Activated T-helper 1 cell treated with anti-CD3 and anti-CD28 coated beads, Interleukin-12 subunit alpha, Interleukin-12 subunit beta, Interleukin-2, Interleukin-4 antibody, amounts not matched to agents 30 ng/mL and 10 ng/mL and 1 ng/mL, durations not matched to agents 14 hours and 24 hours and 36 hours (primary cell): ENCODE measurements at places on chromosomes 16 and 17. TPM values are rescaled to one million over a fixed set of nuclear protein-coding genes. Genes with fewer than 3 reads are reported as not detected.
A peak's percentile ranks its signal among the peaks of the same experiment; 100 is the strongest.

DNA sequence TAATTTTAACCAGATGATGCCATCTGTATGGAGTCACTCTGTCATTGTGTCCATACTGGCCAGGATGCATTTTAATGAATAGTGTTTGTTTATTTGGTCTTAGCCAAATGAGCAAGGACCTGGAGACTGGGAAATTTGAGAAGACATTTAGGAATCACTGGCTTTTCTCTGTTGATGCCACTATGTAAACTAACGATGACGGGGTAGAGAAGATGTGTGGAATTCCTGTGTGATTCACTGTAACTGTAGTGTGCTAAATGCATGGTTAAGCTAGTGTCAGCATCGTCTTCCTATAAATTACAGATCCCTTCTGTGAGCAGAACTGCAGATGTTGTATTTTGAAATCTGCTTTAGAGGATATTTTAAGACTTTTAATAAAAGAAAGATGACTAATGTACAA lies 66.6 kb downstream of the NOS2 start:
- H3K4me1 ChIP-seq: no peaks in the 10 kb centered on the region
- H3K27me3 ChIP-seq: peaks cover 31% of the 10 kb centered on the region
- no peak overlapping the region for H3K4me3 ChIP-seq
- DNase-seq: no peak
- H3K27ac ChIP-seq: no peak overlapping the region

- no peak overlapping the region for H3K4me3 ChIP-seq
- H3K27me3 ChIP-seq: peaks cover 37% of the 10 kb centered on the region
- no peak for DNase-seq
Observed at GRCh38 chr17:56676810-56677209, 83.3 kb downstream of the NOG start.

DNA sequence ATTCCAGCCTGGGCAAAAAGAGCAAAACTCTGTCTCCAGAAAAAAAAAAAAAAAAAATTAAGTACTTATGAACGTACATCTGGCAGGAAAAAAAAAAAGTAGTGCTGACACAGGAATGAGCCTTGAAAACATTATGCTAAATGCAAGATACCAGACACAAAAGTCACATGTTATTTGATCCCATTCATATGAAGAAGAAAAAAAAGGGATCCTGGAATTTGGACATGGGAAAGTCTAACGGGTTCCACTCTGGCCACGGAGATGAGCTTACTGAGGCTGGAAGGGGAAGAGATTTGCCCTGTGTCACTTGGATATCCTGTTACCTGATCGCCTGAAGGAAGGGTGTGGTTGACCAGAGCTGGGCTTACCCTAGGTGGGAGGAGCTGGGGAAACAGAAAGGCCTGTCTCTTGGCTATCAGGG lies 251.9 kb downstream of the PARN start:
- no peak overlapping the region for H3K27ac ChIP-seq
- no peak for DNase-seq
- H3K4me1 ChIP-seq: no peaks in the 10 kb centered on the region

GRCh38 chr16:70511833-70512232 lies 11.5 kb downstream of the COG4 start:
- H3K27ac ChIP-seq: no peak overlapping the region
- H3K36me3 ChIP-seq: peaks cover 30% of the 10 kb centered on the region
- no peak overlapping the region for H3K4me3 ChIP-seq
- H3K4me1 ChIP-seq: peaks cover 13% of the 10 kb centered on the region
- DNase-seq: no peak
- H3K27me3 ChIP-seq: no peaks in the 10 kb centered on the region

DNA sequence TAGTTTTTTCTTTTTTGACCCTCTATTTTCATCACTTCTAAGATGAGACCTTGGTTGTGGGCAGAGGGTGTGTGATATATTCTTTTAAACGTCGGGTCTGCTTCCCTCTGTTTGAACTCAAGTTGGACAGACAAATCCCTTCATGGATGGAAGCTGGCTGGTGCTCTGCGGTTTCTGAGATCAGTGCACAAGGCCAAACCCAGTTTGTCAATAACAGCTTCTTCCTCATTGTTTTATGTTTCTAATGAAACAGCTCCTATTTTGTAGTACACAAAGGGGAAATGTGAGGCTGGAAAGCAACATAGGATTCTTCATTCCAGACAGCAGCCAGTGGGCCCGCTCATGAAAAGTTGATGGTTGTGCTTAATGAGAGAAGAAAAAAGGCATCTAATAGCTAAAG lies 159.6 kb downstream of the PRKCA start:
- peaks cover 61% of the 10 kb centered on the region for H3K4me1 ChIP-seq
- no peak for DNase-seq
- no peak overlapping the region for H3K27ac ChIP-seq

- no peak overlapping the region for H3K27ac ChIP-seq
- no peak overlapping the region for H3K4me3 ChIP-seq
- DNase-seq: no peak
- no peaks in the 10 kb centered on the region for H3K27me3 ChIP-seq
- H3K4me1 ChIP-seq: no peaks in the 10 kb centered on the region
Observed at GRCh38 chr16:83541231-83541630, 266.5 kb upstream of the HSBP1 start.

DNA sequence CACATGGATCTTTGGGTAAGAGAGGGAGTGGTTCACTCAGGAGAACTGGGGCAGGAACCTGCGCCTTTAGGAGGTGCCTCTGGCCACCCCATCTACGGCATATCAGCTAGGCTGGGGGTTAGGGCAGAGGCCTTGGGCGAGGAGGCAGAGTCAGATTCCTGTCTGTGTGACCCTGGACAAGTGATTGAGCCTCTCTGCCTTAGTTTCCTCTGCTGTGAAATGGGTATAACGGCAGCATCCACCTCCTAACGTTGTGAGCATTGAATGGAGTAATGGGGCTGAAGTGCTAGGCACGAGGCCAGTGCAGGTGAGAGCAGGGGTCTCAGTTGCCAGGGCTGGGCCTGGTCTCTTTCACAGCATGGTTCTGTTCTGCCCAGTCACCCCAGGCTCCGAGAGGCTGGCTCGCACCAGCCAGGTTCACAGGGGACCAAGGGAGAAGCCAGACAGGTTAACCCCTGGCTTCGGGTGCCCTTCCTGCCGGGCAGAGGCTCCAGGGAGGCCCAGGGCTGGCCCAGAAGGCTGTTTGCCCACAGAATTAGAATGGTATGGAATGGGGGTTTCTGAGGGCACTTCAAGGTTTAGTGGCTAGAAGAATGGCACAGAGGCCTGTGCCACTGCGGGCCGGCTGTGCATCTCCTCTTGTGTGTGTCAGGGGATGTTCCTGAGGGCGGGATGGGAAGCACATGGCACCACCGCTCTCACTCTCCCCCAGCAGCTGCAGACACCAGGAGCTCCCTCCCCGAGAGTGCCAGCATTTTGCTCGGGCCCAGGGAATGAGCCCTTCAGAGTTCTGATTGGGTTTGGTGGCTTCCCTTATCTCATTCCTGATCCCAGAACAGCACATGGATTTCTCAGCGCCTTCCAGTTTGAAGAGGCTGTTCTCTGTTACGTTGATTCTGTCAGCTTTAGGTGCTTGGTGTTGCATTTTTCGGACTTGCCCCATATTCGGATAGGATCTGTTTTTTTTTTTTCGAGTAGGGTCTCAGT lies 23.8 kb downstream of the UNC13D start:
- peaks cover 5% of the 10 kb centered on the region for H3K4me1 ChIP-seq
- no peak overlapping the region for H3K4me3 ChIP-seq
- H3K27me3 ChIP-seq: no peaks in the 10 kb centered on the region
- no peak for DNase-seq

GRCh38 chr17:81400154-81400977 lies 5.1 kb downstream of the BAHCC1 start:
- H3K36me3 ChIP-seq: peaks cover 4% of the 10 kb centered on the region
- H3K27me3 ChIP-seq: peaks cover 58% of the 10 kb centered on the region
- H3K27ac ChIP-seq: peak overlapping the region; percentile 23
- peaks cover 5% of the 10 kb centered on the region for H3K4me1 ChIP-seq

- H3K4me1 ChIP-seq: peaks cover 15% of the 10 kb centered on the region
- no peaks in the 10 kb centered on the region for H3K27me3 ChIP-seq
- DNase-seq: no peak
- no peak overlapping the region for H3K27ac ChIP-seq
- no peak overlapping the region for H3K4me3 ChIP-seq
Observed at GRCh38 chr16:84500531-84500930, 3.9 kb downstream of the MEAK7 start.

DNA sequence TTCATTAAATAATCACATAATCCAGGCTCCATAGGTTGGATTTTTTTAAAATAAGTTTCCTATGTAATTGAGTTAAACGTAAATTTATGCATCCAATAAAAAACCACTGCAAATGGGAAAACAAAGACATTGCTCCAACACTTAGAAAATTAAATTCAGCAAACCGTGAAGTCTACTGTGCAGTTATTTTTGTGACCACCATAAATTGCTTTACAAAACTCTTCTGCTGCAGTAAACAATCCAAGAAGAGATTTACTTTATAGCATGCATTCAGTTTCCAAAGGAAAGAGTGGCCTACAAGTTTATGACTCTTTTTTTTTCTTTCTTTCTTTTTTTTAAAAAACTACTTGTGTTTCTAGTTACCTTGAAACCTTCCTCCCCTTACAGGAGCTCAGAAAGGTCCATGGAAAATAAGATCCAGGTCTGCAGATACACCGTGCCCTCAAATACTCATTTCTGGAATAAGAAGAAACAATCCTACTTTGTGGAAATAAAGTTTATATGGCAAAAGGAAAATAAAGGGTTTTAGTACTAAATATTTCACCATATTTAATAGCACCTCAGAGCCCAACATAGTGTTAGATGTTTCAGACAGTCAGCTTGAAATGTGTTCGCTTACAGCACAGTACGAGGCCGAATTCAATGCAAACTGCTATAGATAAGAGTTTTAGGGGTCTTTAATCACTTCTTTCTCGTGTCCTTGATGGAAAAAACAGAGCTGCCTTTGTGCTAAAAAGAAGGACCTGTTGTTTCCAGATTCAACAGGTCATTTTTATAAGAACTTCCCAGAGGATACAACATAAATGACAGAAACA lies 3.2 kb downstream of the HS3ST3A1 start:
- H3K36me3 ChIP-seq: no peaks in the 10 kb centered on the region
- H3K27ac ChIP-seq: no peak overlapping the region
- no peak for DNase-seq
- H3K4me3 ChIP-seq: no peak overlapping the region

GRCh38 chr16:67117716-67118115 lies 8.0 kb downstream of the PHAF1 start:
- H3K4me3 ChIP-seq: no peak overlapping the region
- DNase-seq: no peak
- H3K27ac ChIP-seq: no peak overlapping the region
- H3K36me3 ChIP-seq: peaks cover 13% of the 10 kb centered on the region
- H3K4me1 ChIP-seq: peaks cover 5% of the 10 kb centered on the region

- no peaks in the 10 kb centered on the region for H3K36me3 ChIP-seq
- no peak for DNase-seq
- no peaks in the 10 kb centered on the region for H3K4me1 ChIP-seq
- H3K27me3 ChIP-seq: no peaks in the 10 kb centered on the region
Observed at GRCh38 chr16:52469775-52470174, 77.2 kb downstream of the TOX3 start.

DNA sequence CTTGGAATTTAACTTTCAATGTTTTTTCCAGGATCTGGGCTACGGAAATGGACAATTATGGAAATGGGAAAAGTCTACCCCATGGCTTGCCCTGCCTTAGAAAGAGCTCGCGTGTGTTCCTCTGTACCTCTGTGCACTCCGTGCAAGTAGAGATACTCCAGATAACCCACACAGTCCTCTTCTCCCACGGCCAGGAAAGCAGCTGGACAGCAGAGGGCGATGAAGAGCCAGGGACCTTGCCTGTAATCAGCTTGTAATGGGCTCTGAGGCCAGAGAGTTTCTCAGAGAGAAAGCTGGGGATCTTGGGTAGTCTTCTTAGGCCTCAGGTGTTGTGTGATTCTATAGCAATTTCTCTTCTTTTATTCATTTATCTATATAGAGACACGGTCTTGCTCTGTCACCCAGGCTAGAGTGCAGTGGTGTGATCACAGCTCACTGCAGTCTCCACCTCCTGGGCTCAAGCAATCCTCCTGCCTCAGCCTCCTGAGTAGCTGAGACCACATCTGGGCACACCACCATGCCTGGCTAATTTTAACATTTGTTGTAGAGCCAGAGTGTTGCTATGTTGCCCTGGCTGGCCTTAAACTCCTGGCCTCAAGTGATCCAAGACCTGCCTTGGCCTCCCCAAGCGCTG lies 2.4 kb upstream of the SOCS7 start:
- DNase-seq: peak; percentile 77
- peaks cover 4% of the 10 kb centered on the region for H3K27me3 ChIP-seq
- peaks cover 21% of the 10 kb centered on the region for H3K4me1 ChIP-seq
- no peak overlapping the region for H3K4me3 ChIP-seq

DNA sequence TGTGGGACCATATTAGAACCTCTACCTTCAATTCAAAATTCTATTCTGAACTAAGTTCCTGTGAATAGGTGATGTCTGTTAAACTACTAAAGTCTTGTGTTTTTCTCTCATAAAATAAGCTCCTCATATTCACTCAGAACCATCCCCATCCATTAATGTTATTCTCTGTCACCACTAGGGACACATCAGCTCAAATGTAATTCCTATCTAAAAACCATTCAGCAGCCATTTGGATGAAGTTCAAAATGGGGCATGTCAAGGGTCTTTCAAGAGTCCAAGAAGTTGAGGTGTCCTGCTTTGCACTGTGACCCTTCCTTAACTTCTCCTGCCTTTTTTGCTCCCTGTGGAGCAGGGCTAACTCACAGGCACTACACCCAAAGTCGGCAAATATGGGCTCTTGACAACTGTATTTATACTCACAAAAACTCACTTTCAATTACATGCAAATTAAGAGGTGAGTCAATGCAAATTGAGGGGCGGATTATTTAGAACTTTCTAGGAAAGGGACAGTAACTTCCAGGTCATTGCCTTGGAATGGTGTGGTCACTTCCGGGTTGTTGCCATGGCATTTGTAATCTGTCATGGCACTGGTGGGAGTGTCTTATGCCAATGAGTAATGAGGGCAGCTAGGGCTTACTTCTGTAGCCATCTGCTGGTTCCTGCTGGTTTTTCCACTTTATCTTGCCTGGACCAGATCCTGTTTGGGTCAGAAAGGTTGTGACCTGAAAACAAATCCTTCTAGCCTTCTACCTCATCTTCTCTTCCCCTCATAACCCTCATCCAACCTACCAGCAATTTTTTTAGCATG lies 128.2 kb upstream of the COX10 start:
- H3K4me3 ChIP-seq: no peak overlapping the region
- peaks cover 11% of the 10 kb centered on the region for H3K36me3 ChIP-seq
- H3K4me1 ChIP-seq: no peaks in the 10 kb centered on the region
- no peak for DNase-seq
- no peak overlapping the region for H3K27ac ChIP-seq

GRCh38 chr17:75604034-75604695 lies 16.6 kb downstream of the MYO15B start:
- H3K27ac ChIP-seq: no peak overlapping the region
- H3K4me1 ChIP-seq: no peaks in the 10 kb centered on the region
- H3K4me3 ChIP-seq: no peak overlapping the region
- peaks cover 1% of the 10 kb centered on the region for H3K27me3 ChIP-seq
- no peaks in the 10 kb centered on the region for H3K36me3 ChIP-seq
- no peak for DNase-seq

- H3K4me3 ChIP-seq: peak overlapping the region; percentile 92
- no peaks in the 10 kb centered on the region for H3K36me3 ChIP-seq
- H3K27ac ChIP-seq: no peak overlapping the region
- peaks cover 63% of the 10 kb centered on the region for H3K27me3 ChIP-seq
Observed at GRCh38 chr17:20008242-20009051, 712 bp upstream of the SPECC1 start.

GRCh38 chr16:57892447-57893096 lies 78.4 kb downstream of the CNGB1 start:
- H3K36me3 ChIP-seq: no peaks in the 10 kb centered on the region
- H3K27ac ChIP-seq: no peak overlapping the region
- no peak for DNase-seq
- no peak overlapping the region for H3K4me3 ChIP-seq

The PLA2G10 gene
- not detected in 2 replicates for total RNA-seq

The CA5A gene
- 0.13 TPM in 1 of 2 replicates, not detected in the other for total RNA-seq

The HIGD1B gene
- total RNA-seq: not detected in 2 replicates

The FBF1 gene
- 19.4 and 20.0 TPM in 2 replicates for total RNA-seq

The CORO6 gene
- 5.1 and 6.4 TPM in 2 replicates for total RNA-seq

The FAM20A gene
- total RNA-seq: not detected in 2 replicates

The ALOX15B gene
- total RNA-seq: not detected in 2 replicates

The RUNDC1 gene
- total RNA-seq: 16.9 and 18.8 TPM in 2 replicates
